Glutamatergic neuron (in vitro differentiated cells): ENCODE measurements at places on chromosomes 6 and 20.
A peak's percentile ranks its signal among the peaks of the same experiment; 100 is the strongest.

DNA sequence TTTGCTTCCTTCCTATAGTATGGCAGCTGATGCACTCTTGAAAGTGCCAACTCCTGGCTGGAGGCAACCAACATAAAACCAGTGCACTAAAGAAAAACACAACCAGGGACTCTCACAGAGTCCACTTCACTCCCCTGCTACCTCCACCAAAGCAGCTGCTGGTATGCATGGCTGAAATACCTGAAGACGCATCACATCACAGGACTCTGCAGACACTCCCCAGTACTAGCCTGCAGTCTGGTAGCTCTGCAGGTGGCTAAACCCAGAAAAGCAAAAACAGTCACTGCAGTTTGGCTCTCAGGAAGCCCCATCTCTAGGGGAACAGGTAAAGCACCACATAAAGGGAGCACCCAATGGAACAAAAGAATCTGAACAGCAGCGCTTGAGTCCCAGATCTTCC, 473.0 kb upstream of the SPTLC3 start:
- no peak for DNase-seq

DNA sequence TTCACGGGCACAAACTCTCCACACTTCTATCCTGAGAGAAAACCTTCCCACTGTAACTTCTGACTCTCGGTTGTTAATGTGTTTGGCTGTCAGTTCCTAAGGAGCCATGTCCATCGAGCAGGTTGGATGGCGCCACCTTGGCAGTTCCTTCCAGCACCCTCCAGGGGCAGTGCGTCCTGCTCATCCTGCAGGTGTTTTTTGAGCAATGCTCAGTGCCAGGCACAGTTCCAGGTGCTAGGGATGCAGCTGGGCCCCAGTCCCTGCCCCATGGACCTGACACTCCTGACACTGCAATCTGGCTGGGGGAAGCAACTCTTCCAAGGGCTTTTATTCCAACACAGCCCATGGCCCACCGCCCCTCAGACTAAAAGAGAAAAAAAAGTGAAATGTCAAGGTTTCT, 376.4 kb downstream of the PREX1 start:
- no peak for DNase-seq

GRCh38 chr6:109762769-109763441, 71.8 kb downstream of the FIG4 start:
- no peak for DNase-seq

GRCh38 chr6:100592929-100593328, 128.2 kb upstream of the SIM1 start:
- no peak for DNase-seq

DNA sequence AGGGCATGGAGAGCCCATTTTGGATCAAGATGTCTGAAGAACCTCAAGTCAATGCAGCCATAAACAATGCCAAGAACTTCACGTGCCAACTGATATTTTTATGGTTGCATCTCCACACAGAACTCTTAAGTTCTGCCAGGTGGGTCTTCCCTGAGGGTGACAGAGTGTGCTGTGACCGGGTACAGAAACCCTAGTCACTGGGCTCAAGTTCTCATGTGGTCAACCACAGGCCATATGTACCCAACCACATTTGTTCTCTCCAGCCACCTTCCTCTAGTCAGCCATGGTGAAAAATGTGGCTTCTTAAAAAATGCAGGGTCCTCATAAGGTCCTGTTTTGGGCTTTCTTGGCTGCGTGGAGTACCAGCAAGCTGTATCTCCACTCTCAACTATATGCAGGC, 48.9 kb downstream of the CLIC5 start:
- no peak for DNase-seq

DNA sequence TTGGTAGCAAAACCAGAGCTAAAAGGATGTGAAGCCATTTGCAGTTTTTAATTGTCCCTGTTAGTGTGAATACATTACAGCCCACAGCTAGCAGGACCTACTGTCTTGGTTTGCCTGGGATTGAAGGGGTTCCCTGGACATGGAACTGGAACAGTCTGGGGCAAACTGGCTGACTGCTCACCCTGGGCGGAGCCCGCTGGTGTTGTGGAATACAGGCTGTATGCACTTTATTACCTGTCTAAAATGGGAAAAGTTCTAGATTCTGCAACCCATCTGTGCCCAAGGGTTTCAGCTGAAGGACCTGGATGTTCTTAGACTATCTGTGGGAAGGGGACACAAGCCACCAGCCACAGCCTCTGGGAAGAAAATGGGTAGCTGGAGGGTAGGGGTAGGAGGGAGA, 12.2 kb upstream of the CDKN1A start:
- no peak for DNase-seq

DNA sequence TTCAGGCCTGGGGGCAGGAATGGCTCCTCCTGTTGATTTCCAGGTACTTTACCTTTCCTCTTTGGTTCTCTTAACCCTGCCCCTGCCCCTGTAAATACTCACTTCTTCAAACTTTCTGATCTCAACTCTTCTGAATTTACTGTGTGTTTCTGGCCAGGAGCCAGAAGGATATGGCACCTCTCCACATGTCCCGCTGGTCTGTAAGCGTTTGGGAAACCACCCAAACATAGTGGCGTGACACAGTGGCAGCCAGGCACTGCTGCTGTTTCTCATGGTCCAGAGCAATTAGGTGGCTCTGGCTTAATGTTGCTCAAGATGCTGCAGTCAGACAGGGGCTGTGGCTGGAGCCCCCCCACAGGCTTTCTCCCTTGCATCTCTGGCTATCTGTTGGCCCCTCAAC, 374.5 kb downstream of the RNGTT start:
- DNase-seq, result no peak

DNA sequence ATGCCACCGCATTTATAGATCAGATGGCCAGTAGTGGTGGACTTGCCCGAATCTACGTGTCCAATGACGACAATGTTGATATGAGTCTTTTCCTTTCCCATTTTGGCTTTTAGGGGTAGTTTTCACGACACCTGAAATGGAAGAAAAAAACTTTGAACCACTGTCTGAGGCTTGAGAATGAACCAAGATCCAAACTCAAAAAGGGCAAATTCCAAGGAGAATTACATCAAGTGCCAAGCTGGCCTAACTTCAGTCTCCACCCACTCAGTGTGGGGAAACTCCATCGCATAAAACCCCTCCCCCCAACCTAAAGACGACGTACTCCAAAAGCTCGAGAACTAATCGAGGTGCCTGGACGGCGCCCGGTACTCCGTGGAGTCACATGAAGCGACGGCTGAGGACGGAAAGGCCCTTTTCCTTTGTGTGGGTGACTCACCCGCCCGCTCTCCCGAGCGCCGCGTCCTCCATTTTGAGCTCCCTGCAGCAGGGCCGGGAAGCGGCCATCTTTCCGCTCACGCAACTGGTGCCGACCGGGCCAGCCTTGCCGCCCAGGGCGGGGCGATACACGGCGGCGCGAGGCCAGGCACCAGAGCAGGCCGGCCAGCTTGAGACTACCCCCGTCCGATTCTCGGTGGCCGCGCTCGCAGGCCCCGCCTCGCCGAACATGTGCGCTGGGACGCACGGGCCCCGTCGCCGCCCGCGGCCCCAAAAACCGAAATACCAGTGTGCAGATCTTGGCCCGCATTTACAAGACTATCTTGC, 725 bp downstream of the EEF1A1 start:
- DNase-seq, result peak; percentile 94
